ENCODE measurements at places on chromosomes 2 and 18. TPM values are rescaled to one million over a fixed set of nuclear protein-coding genes. Genes with fewer than 3 reads are reported as not detected.
A peak's percentile ranks its signal among the peaks of the same experiment; 100 is the strongest.

The REG1B gene
- not detected for polyA plus RNA-seq

- H3K36me3 ChIP-seq = peaks cover 10% of the 10 kb centered on the region
- no peak overlapping the region for H3K4me3 ChIP-seq
- no peak for DNase-seq
Measured at GRCh38 chr2:237351796-237352195, 62.2 kb downstream of the COL6A3 start.

- H3K27me3 ChIP-seq = no peaks in the 10 kb centered on the region
- no peak overlapping the region for H3K4me3 ChIP-seq
- no peak overlapping the region for H3K27ac ChIP-seq
- H3K36me3 ChIP-seq = no peaks in the 10 kb centered on the region
- peak; percentile 43 for DNase-seq
Measured at GRCh38 chr18:56748698-56749268, 97.6 kb downstream of the WDR7 start.

DNA sequence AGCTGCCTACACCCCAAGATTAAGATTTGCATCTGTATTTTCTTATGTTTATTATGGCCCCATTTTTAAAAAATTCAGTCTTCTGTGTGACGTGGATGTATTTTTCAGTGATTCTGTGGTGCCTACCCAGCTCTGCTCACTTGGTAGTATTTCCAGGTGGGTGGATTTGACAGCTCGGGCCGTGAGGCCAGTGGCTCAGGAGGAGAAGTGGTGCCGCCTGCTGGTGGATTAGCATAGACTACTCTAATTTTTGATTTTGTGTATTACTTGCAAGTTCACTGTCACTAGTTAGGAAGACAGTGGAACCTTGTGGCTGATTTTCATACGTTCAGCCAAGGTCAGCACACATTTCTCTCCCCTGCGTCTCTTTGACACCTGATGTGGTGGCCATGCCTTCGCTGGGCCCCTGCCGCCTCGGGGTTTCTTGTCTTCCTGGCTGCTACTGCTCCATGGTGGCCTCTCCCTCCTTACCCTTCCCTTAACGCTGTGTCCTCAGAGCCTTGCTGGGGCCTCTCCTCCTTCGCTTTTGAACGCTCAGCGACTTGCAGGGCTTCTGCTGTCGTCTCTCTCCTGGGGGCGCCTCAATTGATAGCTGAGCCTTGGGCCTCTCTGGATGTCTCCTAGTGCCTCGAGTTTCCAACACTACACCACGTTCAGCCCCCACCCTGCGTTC is 89.4 kb downstream of the DGKD start:
- H3K4me1 ChIP-seq = no peaks in the 10 kb centered on the region
- no peak overlapping the region for H3K4me3 ChIP-seq
- peak; percentile 92 for DNase-seq
- H3K27ac ChIP-seq = no peak overlapping the region
- peaks cover 5% of the 10 kb centered on the region for H3K36me3 ChIP-seq
- H3K27me3 ChIP-seq = no peaks in the 10 kb centered on the region

The HRH4 gene
- not detected for polyA plus RNA-seq

DNA sequence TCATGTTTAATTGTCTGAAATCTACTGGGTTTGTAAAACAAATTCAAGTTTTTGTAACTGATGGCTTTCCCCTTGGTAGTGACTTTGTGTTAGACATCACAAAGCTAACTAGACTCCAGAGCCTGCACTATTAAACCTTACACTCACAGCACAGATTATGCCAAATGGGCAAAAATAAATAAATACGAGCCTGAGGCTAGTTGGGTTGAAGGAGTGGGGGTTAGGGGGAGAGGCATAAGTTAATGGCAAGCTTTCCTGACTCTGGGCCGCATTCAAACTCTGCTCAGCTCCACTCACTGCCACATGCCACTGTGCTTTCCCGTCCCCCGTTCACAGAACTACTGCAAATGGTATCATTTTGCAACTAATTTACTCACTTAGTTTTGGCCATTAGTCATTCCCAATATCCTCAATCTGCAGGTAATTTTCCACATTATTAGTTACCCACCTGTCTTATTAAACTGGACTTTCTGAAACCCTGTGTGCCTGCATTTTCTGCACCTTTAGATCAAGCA is 1079.9 kb upstream of the PIK3C3 start:
- H3K4me1 ChIP-seq = peaks cover 5% of the 10 kb centered on the region
- H3K4me3 ChIP-seq = no peak overlapping the region
- DNase-seq = no peak
- peak overlapping the region; percentile 64 for H3K27ac ChIP-seq
- H3K36me3 ChIP-seq = no peaks in the 10 kb centered on the region

The ZEB2 gene
- 20.5 TPM for polyA plus RNA-seq

- H3K4me1 ChIP-seq = no peaks in the 10 kb centered on the region
- H3K4me3 ChIP-seq = no peak overlapping the region
- H3K27me3 ChIP-seq = no peaks in the 10 kb centered on the region
- H3K27ac ChIP-seq = no peak overlapping the region
- no peaks in the 10 kb centered on the region for H3K36me3 ChIP-seq
Measured at GRCh38 chr2:14932285-14932684, 299.8 kb downstream of the LRATD1 start.

DNA sequence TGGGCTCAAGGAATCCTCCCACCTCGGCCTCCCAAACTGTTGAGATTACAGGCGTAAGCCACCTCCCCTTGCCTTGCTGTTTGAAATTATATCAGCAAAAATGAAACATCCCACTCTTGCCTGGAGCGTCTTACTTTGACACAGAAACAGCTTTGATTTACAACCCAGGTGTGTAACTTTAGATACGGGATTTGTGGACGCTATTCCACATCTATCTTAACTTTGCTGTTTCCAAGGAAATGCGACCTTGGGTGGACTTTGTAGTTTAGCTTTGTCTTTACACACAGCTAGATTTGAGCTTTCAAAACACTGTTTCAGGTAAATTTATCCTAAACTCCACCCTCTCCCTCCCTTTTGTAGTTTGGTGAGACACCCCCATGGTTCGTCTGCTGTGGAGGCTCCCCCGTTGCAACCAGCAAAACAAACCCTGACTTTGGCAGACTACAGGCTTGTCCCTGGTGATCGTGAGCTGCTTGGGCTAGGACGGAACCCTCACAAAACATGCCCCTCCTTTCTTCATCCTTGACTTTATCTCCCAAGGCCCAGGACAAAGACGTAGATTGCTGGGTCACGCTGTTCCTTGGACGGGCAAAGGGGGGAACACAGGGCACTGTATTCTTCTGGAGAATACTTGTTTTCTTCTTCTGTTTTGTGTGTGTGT is 5.5 kb upstream of the MSH6 start:
- no peaks in the 10 kb centered on the region for H3K4me1 ChIP-seq
- no peaks in the 10 kb centered on the region for H3K27me3 ChIP-seq
- H3K36me3 ChIP-seq = no peaks in the 10 kb centered on the region
- no peak overlapping the region for H3K27ac ChIP-seq
- DNase-seq = no peak

- no peaks in the 10 kb centered on the region for H3K27me3 ChIP-seq
- no peaks in the 10 kb centered on the region for H3K36me3 ChIP-seq
- no peak overlapping the region for H3K4me3 ChIP-seq
- DNase-seq = peak; percentile 19
- H3K4me1 ChIP-seq = no peaks in the 10 kb centered on the region
Measured at GRCh38 chr2:225270861-225271260, 128.6 kb upstream of the NYAP2 start.

GRCh38 chr18:73461780-73462059 is 593.9 kb upstream of the NETO1 start:
- H3K27me3 ChIP-seq = no peaks in the 10 kb centered on the region
- H3K4me1 ChIP-seq = no peaks in the 10 kb centered on the region
- H3K36me3 ChIP-seq = no peaks in the 10 kb centered on the region

The TMEM247 gene
- not detected for polyA plus RNA-seq

The NAT8 gene
- polyA plus RNA-seq = not detected

The KLHL30 gene
- not detected for polyA plus RNA-seq

- DNase-seq = peak; percentile 48
- no peaks in the 10 kb centered on the region for H3K27me3 ChIP-seq
- H3K4me1 ChIP-seq = no peaks in the 10 kb centered on the region
- no peak overlapping the region for H3K4me3 ChIP-seq
- no peak overlapping the region for H3K27ac ChIP-seq
Measured at GRCh38 chr18:49638209-49638785, 76.4 kb downstream of the LIPG start.

The PUM2 gene
- 29.7 TPM for polyA plus RNA-seq

DNA sequence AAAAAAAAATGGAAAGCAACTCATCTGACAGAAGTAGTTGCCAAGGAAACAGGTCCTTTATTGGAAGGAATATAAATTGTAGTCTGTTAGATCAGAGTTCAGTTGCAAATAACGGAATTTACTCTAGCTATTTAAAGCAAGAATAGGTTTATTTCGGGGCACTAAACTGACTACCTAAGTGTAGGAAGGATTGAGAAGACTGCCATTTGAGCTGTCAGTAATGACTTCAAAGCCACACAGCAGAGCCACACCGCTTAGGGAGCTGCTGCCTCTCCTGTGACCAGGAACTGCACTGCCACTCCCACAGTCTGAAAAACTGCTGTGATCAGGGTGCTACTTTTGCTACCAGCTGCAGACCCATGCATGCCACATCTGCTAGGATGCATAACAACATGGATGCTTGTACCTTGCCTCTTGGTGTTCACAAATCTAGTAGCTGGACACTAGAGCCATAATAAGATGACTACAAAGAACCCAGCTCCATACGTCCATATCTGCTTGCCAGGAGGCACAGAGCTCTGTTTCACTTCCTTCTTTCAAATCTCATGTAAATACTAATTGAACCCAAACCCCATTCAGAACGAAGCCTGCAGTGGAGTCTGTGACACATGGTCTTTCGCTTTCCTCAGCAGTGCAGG is 2.2 kb downstream of the DSG2 start:
- DNase-seq = no peak
- H3K36me3 ChIP-seq = no peaks in the 10 kb centered on the region
- H3K27me3 ChIP-seq = peaks cover 65% of the 10 kb centered on the region
- H3K4me3 ChIP-seq = no peak overlapping the region
- peaks cover 4% of the 10 kb centered on the region for H3K4me1 ChIP-seq

DNA sequence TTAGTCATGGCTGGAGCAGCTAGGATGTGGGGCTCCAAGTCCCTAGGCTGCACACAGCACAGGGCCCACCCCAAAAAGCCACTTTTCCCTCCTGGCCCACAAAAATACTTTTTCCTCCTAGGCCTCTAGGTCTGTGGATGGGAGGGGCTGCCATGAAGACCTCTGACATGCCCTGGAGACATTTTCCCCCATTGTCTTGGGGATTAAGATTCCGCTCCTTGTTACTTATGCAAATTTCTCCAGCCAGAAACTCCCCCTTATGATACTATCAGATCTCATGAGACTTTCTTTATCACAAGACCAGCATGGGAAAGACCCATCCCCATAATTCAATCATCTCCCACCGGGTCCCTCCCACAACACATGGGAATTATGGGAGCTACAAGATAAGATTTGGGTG is 125.9 kb downstream of the ESCO1 start:
- peaks cover 6% of the 10 kb centered on the region for H3K27me3 ChIP-seq
- no peak for DNase-seq
- no peaks in the 10 kb centered on the region for H3K36me3 ChIP-seq
- no peaks in the 10 kb centered on the region for H3K4me1 ChIP-seq

The RIOK3 gene
- polyA plus RNA-seq = 12.3 TPM

- no peak for DNase-seq
- no peaks in the 10 kb centered on the region for H3K36me3 ChIP-seq
- H3K27ac ChIP-seq = no peak overlapping the region
- no peaks in the 10 kb centered on the region for H3K27me3 ChIP-seq
- peaks cover 4% of the 10 kb centered on the region for H3K4me1 ChIP-seq
Measured at GRCh38 chr2:207240649-207241048, 74.9 kb upstream of the KLF7 start.

- no peak for DNase-seq
- no peak overlapping the region for H3K27ac ChIP-seq
- H3K36me3 ChIP-seq = peaks cover 82% of the 10 kb centered on the region
- no peaks in the 10 kb centered on the region for H3K27me3 ChIP-seq
Measured at GRCh38 chr2:134943540-134943939, 24.9 kb downstream of the CCNT2 start.

The STON1 gene
- polyA plus RNA-seq = 4.2 TPM

- peaks cover 7% of the 10 kb centered on the region for H3K4me1 ChIP-seq
- DNase-seq = no peak
- H3K36me3 ChIP-seq = no peaks in the 10 kb centered on the region
- H3K27me3 ChIP-seq = no peaks in the 10 kb centered on the region
- H3K4me3 ChIP-seq = no peak overlapping the region
- H3K27ac ChIP-seq = no peak overlapping the region
Measured at GRCh38 chr2:102224824-102225739, 38.3 kb downstream of the IL1RL2 start.

DNA sequence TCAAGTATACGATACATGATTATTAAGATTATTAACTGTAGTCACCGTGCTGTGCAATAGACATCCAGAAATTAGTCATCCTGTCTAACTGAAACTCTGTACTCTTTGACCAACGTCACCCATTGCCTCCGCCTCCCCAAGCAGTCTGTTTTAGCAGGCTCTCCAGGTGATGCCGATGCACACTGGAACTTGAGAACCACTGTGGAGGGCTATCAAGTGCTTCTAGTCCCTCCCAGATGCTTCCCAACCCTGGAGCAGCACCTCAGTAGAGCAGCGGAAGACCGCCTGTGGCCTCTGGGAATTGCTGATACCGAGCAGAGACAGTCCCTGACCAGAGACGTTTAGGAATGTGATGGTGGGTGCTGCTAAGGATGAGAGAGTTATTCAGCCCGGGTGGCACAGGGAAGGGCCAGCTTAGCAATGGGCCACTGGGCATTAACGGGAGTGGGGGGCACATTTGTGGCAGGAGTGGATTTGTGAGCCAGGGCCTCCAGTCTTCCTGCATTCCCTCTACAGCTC is 50.7 kb downstream of the LIPG start:
- no peaks in the 10 kb centered on the region for H3K27me3 ChIP-seq
- H3K4me3 ChIP-seq = no peak overlapping the region
- H3K4me1 ChIP-seq = no peaks in the 10 kb centered on the region
- H3K27ac ChIP-seq = no peak overlapping the region
- H3K36me3 ChIP-seq = no peaks in the 10 kb centered on the region

DNA sequence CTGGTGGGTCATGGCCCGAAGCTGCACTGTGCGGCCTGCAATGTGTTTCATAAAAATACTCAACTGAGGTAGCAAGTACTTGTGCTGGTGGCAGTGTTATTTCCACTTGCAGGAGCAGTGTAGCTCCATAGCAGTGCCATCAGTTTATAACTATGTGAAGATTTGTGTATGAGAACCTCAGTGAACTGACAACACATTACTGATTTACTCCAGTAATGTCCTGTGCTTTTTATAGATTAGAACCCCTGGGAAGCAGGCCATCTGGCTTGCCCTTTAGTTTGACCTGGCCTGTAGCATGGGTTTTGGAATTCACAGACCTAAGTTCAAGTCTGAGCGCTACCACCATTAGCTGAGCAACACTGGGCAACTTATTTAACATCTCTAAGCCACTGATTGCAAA is 99.7 kb upstream of the AQP4 start:
- H3K27me3 ChIP-seq = no peaks in the 10 kb centered on the region
- H3K27ac ChIP-seq = no peak overlapping the region
- H3K4me1 ChIP-seq = no peaks in the 10 kb centered on the region
- no peak for DNase-seq
